ENCODE measurements at places on chromosomes 3 and 15.

DNA sequence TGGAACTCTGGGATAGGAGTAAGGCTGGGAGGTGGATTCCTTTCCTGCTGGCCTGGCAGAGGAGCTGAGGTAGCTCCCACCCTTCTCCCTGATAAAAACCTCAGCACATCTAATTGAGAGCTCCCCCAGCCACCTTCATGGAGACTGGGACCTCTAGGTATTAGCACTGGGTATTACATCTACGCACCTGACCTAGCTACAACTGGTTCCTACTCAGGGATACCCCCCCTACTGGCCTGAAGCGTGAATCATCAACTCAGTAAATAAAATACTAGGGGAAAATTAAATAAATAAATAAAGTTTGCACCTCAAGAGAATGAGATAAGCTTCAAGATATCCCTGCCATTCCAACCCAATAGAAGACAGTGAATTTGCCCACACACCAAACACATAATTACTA is 140.4 kb downstream of the NEK10 start:
- no peak for DNase-seq

DNA sequence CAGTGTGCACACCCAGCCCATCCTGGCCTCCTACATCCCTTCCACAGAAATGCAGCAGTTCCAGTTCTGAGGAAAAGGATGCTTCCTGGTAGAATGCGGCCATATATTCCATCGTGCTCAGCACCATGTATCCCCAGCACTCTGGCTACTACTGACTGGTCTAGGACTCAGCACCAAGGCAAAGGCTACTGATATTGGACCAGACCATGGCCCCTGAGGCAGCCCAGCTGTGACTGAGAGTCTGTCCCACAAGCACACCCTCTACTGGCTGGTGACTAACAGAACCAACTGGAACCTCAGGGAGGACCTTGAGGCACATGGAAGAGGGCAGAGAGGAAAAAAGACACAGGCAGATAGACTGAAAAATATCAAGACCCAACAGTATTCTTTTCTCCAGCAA is 30.0 kb downstream of the TARS3 start:
- no peak for DNase-seq

DNA sequence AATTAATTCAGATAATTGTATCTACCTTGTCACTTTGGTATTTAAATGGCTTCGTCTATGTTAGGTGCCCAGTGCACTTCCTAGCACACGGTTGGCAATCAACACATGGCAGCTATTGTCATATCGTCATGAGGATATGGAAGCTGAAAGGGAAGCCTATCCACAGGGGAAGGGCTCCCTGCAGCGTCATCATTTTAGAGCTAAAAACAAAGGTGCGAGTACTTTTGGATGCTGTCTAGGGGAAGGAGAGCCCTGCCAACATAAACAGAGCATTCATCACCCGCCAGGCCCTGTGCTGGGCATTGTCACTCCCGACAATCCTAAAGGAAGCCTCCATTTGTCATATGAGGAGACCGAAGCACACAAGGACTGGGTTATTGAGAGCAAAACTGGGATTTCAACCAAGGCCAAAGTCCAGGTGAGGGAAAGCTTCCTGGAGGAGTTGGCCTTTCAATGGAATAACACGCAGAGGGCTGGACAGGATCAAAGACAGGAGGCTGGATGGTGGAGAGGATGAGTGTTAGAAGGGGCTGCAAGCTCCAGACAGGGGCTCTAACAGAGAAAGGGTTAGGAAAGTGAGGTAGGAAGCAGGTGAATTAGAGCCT is 8.0 kb upstream of the PARL start:
- DNase-seq: no peak

GRCh38 chr15:99449514-99449913 is 116.3 kb upstream of the MEF2A start:
- no peak for DNase-seq

DNA sequence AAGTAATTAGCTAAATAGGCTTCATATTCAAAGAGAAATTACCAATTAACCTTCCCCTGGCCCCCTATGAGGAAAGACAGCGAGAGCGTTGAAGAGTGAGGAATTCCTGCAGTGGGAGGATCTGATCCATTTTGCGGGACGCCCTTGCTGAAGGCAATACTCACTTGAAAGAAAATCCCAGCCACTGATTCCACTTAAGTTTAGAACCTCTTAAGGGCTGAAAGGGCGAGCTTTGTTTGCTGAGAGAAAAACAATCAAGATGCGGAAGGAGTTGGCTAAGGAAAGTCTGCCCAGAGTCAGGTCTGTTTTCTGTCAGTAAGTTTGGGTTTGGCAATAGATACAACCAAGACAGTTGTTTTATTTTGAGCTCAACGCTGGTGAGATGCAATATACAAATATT is 102.8 kb upstream of the GBE1 start:
- DNase-seq: no peak

- no peak for DNase-seq
Observed at GRCh38 chr3:28940530-28940929, 340.3 kb upstream of the RBMS3 start.

- DNase-seq: no peak
Observed at GRCh38 chr15:62450061-62450460, 285.0 kb upstream of the C2CD4B start.

GRCh38 chr3:61956236-61956635 is 394.9 kb downstream of the PTPRG start:
- no peak for DNase-seq

Data from CD8-positive, alpha-beta T cell (primary cell).